ENCODE measurements at places on chromosomes 2 and 18.

DNA sequence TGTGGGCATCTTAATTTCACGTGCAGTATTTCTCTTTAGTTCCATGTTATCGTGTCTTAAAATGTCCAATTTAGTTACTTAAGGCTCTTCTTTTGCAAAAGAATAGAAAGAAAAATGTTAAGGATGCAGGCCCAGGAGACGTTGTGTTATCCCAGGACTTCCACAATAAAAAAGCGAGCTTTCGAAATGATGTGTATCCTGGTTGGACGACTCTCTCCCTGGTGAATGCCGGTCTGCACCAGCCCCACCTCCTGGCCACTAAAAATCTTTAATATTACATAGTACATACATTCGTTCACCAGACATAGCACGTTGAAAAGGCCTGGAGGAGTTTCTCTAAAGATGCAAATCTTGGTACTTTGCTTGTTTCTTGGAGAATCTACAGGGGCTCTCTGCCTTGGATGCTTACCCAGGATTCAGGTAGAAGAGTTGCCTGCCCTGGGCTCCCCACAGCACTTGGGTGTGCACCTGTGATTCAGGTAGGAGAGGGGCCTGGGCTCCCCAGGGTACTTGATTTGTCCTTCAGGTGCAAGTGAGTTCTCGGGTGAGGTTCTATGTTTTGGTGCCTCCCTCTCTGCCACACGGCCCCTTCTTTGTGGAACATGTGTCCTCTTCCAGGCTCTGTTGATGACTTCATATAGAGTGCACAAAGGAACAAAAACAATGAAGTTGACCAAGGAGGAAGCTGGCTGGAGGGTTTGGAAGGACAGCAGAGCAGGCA is 26.6 kb downstream of the TWIST2 start:
- no peak for DNase-seq

GRCh38 chr18:69590150-69590549 is 189.5 kb downstream of the DOK6 start:
- no peak for DNase-seq

GRCh38 chr2:162731917-162732804 is 106.4 kb downstream of the KCNH7 start:
- DNase-seq, result peak; percentile 78

GRCh38 chr18:35201256-35201931 is 39.4 kb upstream of the ZNF397 start:
- DNase-seq, result peak; percentile 93

GRCh38 chr2:178484245-178485041 is 4.2 kb downstream of the PLEKHA3 start:
- peak; percentile 29 for DNase-seq

GRCh38 chr2:96574364-96574763 is 37.8 kb downstream of the ARID5A start:
- no peak for DNase-seq
